ENCODE measurements at places on chromosomes 7 and 10.

- DNase-seq = no peak
Measured at GRCh38 chr10:131050162-131050766, 261.3 kb downstream of the TCERG1L start.

DNA sequence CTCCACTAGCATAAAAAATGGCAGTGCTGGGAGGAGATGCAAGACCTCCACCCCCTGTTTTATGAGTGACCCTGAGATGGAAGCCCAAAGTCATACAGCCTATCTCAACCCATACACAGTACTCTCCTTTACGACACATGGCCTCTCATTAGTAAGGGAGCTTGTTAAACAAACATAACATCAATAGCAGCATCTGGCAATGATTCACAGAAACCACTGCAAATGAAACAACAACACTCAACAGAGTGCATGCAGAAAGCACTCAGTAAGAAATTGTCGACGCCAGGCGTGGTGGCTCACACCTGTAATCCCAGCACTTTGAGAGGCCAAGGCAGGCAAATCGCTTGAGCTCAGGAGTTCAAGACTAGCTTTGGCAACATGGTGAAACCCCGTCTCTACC is 27.5 kb upstream of the FIGNL1 start:
- no peak for DNase-seq

DNA sequence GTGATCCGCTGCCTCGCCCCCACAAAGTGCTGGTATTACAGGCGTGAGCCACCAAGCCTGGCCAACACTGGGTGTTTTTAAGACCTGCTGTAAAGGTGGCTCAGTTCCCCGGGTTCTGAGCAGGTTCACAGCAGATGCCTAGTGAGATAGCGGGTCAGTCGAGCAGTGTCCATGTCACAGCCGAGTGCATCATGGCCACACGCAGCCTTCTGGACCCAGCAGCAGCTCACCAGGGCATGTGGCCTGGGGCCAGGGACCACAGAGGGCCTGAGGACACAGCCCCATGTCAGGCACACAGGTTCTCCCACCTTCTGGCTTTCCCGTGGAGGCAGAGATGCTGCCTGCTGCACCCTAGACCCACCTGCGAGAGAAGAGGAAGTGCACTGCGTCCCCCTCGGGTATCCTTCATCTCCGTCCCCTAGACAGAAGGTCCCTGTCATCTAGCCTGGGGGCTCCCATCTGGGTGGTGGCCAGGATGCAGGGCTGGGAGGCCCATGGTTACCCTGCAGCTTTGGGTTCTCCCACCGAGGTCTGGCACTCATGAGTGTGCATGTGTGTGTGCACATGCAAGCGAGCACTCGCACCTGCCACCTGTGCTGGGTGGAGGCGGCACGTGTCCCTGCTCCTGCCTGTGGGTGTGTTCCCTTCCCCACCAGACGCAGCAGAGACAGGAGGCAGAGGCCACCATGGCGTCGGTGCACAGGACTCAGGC is 98.6 kb downstream of the NKX6-2 start:
- no peak for DNase-seq

- no peak for DNase-seq
Measured at GRCh38 chr10:80414142-80414895, 6.0 kb downstream of the PRXL2A start.

- DNase-seq = no peak
Measured at GRCh38 chr7:19079066-19079465, 38.4 kb downstream of the TWIST1 start.

GRCh38 chr10:112834751-112835181 is 115.3 kb upstream of the TCF7L2 start:
- no peak for DNase-seq

DNA sequence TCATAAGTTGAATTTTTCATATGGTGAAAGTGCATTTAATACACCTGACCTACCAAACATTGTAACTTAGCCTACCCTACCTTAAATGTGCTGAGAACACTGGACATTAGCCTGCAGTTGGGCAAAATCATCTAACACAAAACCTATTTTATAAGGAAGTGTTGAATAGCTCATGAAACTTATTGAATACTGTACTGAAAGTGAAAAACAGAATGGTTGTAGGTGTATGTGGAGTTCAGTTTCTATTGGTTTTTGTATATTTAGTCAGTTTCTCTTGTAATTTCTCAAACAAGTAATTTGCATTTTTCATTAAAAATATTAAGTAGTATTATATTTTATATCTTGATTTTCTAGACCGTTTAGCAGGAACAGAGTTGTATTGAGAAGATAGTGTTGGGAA is 15.3 kb downstream of the CCDC7 start:
- DNase-seq = no peak

DNA sequence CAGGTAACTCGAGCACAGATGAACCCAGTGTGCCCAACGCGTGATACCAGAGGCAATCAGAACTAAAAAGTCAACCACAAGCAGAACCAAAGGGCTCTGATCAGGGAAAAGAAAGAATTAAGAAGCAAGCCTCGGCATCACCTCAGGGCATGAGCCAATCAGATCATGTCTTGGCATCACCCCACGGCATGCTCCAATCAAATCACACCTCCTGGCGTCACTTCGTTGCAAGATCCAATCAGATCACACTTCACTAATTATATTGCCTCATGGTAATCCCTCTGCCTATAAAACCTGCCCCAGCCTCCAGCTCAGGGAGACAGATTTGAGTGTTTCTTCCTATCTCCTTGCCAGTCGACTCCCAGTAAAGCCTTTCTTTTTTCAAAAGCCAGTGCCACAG is 46.8 kb downstream of the TYW1B start:
- no peak for DNase-seq

DNA sequence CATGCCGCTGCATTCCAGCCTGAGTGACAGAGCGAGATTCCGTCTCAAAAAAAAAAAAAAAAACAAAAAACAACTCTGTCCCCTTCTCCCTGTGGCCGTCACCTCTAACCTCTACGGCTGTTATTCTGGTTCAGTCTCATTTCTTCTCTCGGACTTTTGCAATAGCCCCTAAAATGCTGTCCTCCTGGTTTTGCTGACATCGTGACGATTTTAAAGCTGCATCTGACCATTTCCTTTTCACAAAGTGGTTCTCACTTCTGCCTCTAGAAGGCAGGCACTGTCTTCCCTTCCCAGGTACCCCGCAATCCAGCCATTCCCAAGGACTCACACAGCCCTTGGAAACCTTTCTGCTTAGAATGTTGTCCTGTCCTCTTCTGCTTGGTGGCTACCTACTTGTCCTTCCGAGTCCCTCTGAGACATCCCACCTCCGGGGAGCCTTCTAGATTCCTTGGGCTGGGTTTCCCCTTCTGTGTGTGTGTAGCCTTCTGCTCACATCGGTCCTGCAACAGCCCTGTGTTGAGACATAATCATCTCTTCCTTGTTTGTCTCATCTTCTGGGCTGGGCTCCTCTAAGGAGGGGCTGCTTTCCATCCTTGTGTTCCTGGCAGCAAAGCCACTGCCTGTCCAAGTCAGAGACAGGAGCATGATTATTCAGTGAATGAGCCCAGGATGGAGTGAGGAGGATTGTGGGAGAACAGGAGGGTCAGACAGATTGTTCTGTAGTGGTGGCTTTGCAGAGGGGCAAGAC is 83.1 kb downstream of the GRK5 start:
- no peak for DNase-seq

DNA sequence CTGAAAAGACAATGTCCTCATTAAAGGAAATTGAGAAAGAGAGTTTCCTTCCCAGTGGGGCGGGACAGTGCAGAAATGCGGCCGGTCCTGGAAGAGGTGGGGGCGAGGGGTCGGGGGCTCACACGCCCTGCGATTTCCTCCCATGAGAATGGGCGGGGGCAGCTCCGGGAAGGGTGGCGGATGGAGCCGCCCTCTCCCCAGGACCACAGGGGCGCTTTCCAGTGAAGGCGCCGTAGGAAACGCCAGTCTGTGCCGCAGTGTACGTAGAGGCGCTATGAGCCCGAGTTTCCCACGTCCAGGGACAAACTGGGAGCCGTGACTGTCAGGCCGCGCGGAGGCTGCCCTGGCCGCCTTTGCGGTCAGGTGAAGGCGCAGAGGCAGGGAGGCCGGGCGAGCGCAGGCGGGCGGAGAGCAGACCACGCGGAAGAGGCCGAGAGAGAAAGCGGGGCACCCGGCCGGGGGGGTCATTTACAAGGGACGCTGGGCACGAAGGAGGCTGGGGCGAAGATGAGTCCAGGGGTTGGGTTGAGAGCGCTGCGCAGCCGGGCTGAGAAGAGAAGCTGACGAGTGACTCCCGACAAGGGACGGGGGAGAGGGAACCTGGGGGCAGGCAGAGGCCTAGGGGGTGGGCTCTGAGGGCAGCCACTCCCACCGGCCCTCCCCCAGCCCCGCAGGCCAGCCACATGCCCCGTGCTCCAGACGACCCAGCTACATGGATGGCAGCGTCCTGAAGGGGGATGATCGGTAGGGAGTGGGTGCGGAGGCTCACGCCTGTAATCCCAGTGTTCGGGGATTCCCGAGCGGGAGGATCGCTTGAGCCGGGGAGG is 45.0 kb downstream of the ALOX5 start:
- peak; percentile 29 for DNase-seq

Measured in midbrain (tissue), 1 donor.